ENCODE measurements at places on chromosomes 1 and 21.
A peak's percentile ranks its signal among the peaks of the same experiment; 100 is the strongest.

DNA sequence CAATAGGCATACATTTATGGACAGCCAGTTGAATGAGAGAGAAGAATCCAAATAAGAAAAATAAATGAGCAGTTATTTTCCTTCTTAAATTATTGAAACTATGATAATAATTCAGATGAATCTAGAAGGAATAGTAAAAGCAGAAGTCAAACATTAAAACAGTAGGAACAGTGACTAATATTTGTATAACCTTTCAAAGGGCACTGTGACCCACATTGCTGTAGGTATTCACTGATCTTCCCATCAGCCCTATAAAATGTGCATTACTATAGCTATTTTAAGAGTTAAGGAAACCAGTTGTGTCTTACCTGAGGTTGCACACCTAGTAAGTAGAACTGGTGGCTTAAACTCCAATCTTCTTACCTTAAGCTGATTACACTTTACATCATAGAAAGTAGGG, 102.8 kb upstream of the ARTN start:
- no peak for DNase-seq

DNA sequence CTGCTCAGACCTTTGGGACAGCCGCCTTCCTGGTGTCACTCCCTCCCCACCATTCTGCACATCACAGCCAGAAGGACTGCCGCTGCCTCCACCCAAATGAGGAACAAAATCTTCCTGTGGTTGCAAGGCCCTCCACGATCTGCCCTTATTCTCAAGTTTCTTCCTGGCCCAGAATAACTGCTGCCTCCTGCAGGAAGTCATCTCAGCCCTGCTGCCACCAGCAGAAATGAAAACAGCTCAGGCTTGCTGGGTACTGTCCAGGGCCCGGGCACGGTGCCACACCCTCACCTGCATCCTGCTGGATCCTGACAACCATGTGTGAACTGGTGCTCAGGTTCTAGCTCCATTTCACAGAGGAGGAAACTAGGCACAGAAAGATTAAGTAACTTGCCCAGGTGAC, 2.8 kb downstream of the CLDN19 start:
- DNase-seq, result peak; percentile 63

DNA sequence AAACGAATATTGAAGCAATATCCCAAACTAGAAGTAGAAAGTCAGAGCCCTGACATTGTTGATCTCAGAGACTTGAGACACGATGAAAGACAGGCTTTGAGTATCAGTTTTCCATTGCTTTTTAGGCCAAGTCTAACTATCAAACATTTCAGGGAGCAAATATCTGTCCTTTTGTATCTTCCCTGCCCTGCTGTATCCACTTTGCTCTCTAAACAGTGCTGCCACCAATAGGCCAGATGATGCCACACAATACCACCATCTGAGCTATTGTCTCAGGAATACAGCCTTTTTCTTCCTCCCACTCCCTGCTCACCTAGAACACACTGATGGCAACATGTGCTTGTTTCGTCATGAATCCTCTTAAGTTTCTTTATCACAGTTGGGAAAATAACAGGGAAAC, 62.6 kb upstream of the SPAG17 start:
- peak; percentile 60 for DNase-seq

GRCh38 chr1:41533731-41534080, 49.2 kb upstream of the EDN2 start:
- no peak for DNase-seq

GRCh38 chr1:35453031-35453430, 104.2 kb downstream of the KIAA0319L start:
- DNase-seq, result no peak

GRCh38 chr1:111707906-111708305, 31.3 kb downstream of the INKA2 start:
- no peak for DNase-seq

DNA sequence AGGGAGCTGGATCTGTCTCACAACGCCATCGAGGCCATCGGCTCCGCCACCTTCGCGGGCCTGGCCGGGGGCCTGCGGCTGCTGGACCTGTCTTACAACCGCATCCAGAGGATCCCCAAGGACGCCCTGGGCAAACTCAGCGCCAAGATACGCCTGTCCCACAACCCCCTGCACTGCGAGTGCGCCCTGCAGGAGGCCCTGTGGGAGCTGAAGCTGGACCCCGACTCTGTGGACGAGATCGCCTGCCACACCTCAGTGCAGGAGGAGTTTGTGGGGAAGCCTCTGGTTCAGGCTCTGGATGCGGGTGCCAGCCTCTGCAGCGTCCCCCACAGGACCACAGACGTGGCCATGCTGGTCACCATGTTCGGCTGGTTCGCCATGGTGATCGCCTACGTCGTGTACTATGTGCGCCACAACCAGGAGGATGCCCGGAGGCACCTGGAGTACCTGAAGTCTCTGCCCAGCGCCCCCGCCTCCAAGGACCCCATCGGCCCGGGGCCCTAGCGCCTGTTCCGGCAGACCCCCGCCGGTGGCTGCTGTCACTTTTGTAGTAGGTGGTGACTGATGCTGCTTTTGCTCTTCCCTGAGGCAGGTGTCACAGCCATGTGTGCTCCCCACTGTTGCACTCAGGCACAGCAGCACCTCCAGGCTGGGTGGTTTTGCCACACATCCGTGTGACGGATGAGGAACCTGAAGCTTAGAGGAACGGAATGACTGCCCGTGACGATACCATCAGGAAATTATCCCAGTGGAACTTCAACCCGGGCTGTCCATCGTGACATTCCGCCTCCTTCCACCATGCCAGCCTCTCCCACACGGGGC, 1.8 kb downstream of the LRRC3 start:
- no peak for DNase-seq
